Activated CD4-positive, alpha-beta memory T cell treated with anti-CD3 and anti-CD28 coated beads for 36 hours (primary cell): ENCODE measurements at places on chromosomes 6 and 20.

- DNase-seq = no peak
Measured at GRCh38 chr20:9068841-9069663, at the start of gene PLCB4. Gene PLCB4 (plus strand): TSS chr20:9069087. CDS start chr20:9307815, 238,728 bp downstream.

GRCh38 chr6:131412960-131413830, 159.8 kb upstream of the ARG1 start:
- no peak for DNase-seq

GRCh38 chr6:112215488-112216284, 38.7 kb downstream of the LAMA4 start:
- DNase-seq = no peak

GRCh38 chr6:144909753-144910285, 624.7 kb downstream of the UTRN start:
- DNase-seq = no peak

GRCh38 chr6:20700375-20700774, 166.1 kb downstream of the CDKAL1 start:
- no peak for DNase-seq

DNA sequence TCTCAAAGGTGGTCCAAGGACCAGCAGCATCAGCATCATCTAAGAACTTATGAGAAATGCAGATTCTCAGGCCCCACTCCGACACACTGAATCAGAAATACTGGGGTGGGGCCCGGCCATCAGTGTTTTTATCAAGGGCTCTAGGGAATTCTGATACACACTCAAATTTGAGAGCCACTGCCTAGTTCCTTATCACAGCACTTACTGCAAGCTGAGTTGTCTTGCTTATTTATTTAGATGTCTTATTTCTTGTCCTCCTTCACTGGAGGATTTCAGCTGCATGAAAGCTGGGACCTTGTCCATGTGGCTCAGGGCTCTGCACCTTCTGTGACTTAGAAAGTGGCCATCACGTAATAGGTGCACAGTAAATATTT, 139.4 kb upstream of the RREB1 start:
- no peak for DNase-seq
